BJ (cell line): ENCODE measurements at places on chromosomes 2 and 18. TPM values are rescaled to one million over a fixed set of nuclear protein-coding genes. Genes with fewer than 3 reads are reported as not detected.

The SRD5A2 gene
- polyA plus RNA-seq = 0.01 TPM in 1 of 2 replicates, not detected in the other

The ABCG8 gene
- polyA plus RNA-seq = not detected in 2 replicates

The UGT1A5 gene
- polyA plus RNA-seq = not detected in 2 replicates

The GULP1 gene
- polyA plus RNA-seq = 31.0 and 53.5 TPM in 2 replicates

The SELENOI gene
- polyA plus RNA-seq = 9.5 and 11.1 TPM in 2 replicates

The HOXD9 gene
- polyA plus RNA-seq = 1.7 and 1.8 TPM in 2 replicates

The RDH14 gene
- 13.1 and 21.9 TPM in 2 replicates for polyA plus RNA-seq

The TRAK2 gene
- polyA plus RNA-seq = 25.3 and 34.7 TPM in 2 replicates

The UGT1A9 gene
- polyA plus RNA-seq = not detected in 2 replicates

The SPEG gene
- polyA plus RNA-seq = 47.0 and 69.9 TPM in 2 replicates

The NEUROD1 gene
- polyA plus RNA-seq = not detected in 2 replicates

The CSRNP3 gene
- polyA plus RNA-seq = 0.18 and 0.23 TPM in 2 replicates

The G6PC2 gene
- polyA plus RNA-seq = not detected in 2 replicates

The ARHGEF4 gene
- polyA plus RNA-seq = 6.8 and 15.1 TPM in 2 replicates

The POMC gene
- 0.27 and 0.43 TPM in 2 replicates for polyA plus RNA-seq

The CTLA4 gene
- polyA plus RNA-seq = not detected in 2 replicates

The SPIRE1 gene
- polyA plus RNA-seq = 11.6 and 16.4 TPM in 2 replicates

The MDH1B gene
- 0.39 and 0.76 TPM in 2 replicates for polyA plus RNA-seq

The ANKRD62 gene
- polyA plus RNA-seq = not detected in 2 replicates

The LONRF2 gene
- polyA plus RNA-seq = 0.02 and 0.04 TPM in 2 replicates

The RTTN gene
- polyA plus RNA-seq = 5.4 and 8.2 TPM in 2 replicates

The MCEE gene
- polyA plus RNA-seq = 10.8 and 15.9 TPM in 2 replicates

The TMEM185B gene
- polyA plus RNA-seq = 20.0 and 32.0 TPM in 2 replicates

The GATA6 gene
- polyA plus RNA-seq = 0.65 and 0.75 TPM in 2 replicates

The MYOM1 gene
- polyA plus RNA-seq = 0.26 and 0.48 TPM in 2 replicates

The MAB21L4 gene
- not detected in 2 replicates for polyA plus RNA-seq
